ENCODE measurements at places on chromosomes 3 and 15.

GRCh38 chr15:69731081-69731330 is 278.4 kb downstream of the RPLP1 start:
- no peak for DNase-seq

- no peak for DNase-seq
These were observed 7.0 kb upstream of the BMF start for GRCh38 chr15:40115670-40116093.

- no peak for DNase-seq
These were observed 14.7 kb downstream of the BNIP2 start for GRCh38 chr15:59674361-59674877.

GRCh38 chr3:79885407-79885806 is 117.6 kb upstream of the ROBO1 start:
- no peak for DNase-seq

DNA sequence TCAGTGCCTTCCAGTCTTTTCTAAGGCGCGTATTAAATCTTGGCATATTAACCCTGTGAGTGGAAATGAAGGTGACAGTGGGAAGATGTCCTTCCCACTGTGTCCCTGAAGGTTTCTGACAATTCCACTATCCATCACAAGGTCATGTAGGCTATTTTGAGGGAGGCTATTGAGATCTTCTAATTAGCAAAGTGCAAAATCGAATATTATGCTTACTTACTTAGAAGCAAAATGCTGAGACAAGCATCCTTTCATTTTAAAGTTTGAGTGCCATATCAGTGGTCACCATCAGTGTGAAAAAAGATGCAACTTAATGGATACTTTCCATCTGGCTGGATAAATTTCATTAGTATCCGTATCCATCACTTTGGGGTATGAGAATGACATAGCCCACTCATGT is 77.6 kb downstream of the COL6A5 start:
- no peak for DNase-seq

DNA sequence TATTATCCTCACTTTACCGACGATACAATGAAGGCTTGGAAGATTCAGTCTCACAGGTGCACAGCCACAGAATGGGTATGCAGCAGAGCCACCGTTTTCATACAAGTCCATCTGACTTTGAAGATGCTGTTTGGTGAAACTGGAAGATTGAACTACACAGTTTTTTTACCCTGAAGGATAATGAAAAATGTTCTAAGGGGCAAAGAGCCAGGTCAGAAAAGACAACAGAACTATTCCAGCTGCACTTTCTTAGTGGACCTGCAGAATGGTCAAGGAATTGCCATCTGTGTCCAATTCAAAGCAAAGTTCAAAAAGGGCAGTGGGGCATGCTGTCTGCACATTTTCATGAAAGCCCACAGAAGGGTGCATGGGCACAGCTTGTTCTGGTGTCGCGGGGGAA is 127.6 kb upstream of the PDZRN3 start:
- no peak for DNase-seq

DNA sequence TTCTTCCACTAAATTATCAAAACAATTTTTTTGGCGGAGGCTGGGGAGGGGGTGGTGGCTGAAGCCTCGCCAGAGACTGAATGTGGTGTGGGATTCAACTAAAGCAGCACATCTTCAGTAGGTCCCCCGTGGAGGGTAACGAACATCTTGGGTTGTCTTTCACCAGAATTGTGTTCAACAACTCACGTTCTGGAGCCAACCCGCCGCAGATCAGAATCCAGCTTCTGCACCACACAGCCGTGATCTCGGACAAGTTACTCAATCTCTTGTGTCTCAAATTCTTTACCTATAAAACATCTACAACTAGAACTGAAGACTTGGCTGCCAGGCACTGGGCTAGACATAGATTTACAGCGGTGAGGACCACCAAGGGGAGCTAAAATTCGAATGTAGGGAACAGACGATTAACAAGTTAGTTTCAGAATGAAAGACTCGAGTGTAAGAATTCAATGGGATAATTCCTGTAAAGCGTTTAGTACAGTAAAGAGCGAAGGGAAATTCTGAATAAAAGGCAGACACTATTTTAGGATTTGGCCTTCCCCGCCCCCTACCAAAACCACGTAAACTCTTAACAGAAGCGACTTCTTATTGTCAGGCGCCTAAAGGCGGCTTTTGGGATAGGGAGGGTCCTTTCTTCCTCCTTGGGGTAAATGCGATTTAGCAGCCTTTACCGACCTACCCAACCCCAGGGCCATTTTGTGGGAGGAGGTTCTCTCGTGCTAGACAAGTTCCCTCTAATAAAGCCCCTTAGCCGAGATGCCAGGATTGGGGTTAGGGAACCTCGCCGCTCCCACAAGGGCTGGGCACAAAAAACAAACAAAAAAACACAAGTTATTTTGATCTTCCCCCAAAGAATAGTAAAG is 697 bp upstream of the RAB5A start:
- peak; percentile 44 for DNase-seq

GRCh38 chr15:90001062-90001682 is at the start of gene ZNF710:
ZNF710 (plus strand) TSS chr15:90001324; CDS start chr15:90067138, 65,814 bp downstream.
- DNase-seq = peak; percentile 57

GRCh38 chr3:178950676-178951075 is 120.9 kb downstream of the ZMAT3 start:
- DNase-seq = no peak

DNA sequence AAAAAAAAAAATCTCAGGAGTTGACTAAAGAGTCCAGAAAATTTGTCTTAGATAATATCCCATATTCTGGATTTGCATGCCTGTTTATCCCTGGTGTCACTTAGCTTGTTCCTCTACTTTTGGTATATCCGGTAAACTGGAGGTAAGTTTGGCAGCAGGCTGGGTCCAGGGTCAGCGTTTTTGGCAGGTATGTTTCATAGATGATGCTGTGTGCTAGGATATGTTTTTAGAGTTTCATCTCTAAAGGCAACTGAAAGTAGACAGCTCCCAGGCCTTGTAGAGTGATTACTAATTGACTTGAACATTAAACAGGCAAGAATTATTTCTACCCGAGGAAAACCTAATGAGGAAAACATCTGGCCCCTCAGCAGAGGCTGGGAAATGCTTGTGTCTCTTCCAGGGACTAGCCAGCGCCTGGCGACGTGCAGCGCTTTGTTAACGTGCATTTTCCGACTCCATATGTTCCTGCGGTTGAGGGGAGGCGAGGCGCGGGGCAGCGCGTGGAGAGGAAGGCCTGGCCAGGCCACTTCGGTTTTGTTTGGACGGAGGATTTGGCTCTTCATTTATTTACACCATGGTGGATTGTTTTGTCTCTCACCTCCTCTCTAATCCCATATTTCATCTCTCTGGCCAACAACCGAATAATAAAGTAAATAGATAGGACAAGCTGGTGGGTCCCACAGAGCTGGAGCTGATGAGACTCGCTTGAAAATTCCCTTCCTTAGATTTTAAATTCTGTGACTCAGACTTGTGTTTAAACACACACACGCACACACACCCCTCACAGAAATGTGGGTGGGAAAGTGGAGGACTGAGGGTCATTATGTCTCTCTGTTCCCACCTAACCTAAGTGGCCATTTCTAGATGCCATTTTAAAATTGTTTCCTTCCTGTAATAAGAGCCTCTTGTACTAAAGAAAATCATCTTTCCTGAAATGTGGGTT is 65.3 kb downstream of the ASB7 start:
- DNase-seq = no peak

- no peak for DNase-seq
These were observed 39.5 kb downstream of the ISL2 start for GRCh38 chr15:76376029-76376428.

DNA sequence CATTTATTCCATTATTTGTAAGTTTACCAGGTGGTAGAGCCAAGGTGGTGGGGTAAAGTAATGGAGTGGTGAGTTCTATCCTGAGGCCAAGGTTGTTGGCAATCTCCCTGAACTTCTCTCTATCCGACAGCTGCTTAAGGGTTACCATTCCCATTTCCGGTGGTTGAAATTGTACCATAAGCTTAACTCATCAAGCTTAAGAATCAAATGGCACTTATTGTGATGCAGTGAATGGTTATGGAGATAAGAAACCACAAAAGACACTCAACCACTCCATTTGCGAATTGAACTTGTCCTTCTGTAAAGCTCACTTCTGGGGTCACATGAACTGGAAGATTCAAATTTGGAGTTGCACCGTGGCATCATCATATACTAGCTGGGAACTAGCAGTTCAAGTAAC is 287.4 kb upstream of the SLCO3A1 start:
- DNase-seq = no peak

DNA sequence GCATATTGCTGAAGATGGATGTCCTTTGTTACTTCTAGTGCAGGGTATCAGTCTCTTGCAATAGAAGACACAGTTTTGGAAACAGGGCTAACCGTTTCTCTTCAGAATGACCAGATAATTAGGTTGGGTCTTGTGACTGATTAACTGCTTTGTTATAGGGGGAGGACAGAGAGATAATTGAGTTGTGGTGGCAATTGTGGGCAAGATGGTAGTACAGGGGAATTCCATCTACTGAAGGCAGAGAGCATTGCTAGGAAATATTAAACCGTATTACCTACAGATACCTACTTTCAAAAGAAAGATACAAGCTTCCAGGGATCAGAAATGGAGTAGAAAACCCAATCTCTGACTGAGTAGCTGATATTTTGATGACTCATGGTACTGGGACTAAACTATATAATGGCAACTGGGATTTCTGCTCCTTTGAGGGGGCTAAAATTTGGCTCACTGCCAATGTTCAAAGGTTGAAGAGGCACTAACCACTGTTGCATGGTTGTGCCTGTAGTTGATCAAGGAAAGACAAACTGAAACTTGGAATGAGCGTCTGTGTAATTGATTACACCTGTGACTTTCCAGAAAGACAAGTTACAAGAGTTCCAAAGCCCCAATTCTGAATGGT is 4.2 kb downstream of the PRR23B start:
- DNase-seq = no peak

Data from small intestine (tissue), 16 donors.